ENCODE measurements at places on chromosomes 6 and 20.

- no peak for DNase-seq
Observed at GRCh38 chr20:40359131-40359912, 329.7 kb downstream of the MAFB start.

- no peak for DNase-seq
Observed at GRCh38 chr6:111555036-111555435, 50.6 kb downstream of the TRAF3IP2 start.

GRCh38 chr20:61516346-61517208, 264.5 kb downstream of the CDH4 start:
- DNase-seq = no peak

GRCh38 chr6:38172739-38173410, 353.3 kb downstream of the ZFAND3 start:
- DNase-seq = no peak

- DNase-seq = no peak
Observed at GRCh38 chr6:139016337-139017213, 12.0 kb upstream of the ABRACL start.

DNA sequence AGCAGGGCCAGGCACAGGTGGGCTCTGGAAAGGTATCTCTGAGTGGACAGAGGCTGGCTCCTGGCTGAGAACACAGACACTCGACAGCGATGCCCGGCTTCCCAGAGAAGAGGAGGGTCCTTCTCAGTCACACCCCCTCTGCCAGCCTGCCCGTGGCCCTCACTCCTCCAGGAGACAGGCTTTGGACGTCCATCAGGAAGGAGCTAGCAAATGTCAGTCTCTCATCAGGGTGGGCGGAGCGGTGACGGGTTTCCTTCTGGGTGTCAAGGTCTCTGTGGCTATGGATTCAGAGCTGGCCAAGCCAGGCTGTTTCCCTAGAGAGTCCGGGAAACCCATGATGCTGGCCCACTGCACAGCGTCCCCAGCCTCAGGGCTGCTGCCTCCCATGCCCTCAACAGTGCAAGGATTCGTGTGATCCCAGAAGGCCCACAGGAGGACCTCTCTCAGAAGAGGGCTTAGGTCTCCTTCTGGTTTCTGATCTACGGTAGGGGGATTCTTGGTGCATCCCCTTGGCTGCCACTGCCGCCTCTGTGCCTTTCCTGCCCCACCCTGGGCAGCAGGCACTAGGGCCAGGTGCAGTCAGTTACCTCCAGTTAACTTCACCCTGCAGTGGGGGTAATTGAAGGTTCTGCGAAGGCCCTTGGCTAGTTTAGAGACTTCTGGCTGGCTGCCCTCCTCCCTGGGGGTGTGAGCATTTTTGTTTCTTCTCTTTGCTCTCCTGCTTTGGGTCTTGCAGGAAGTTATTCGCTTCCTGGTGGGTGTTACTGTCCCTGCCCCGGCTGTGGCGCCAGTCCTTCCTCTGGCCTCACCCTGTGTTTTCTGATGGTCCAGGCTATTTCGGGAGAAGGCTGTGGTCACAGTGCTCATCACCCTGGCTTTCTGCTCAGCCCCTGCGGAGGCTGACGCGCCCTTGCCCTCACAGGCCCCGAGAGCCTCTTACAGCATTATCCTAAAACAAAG, 80.2 kb downstream of the CDH4 start:
- no peak for DNase-seq

GRCh38 chr6:7887278-7887991, 23.2 kb downstream of the TXNDC5 start:
- DNase-seq = no peak

GRCh38 chr20:18909254-18909653, 95.7 kb downstream of the SCP2D1 start:
- DNase-seq = no peak

DNA sequence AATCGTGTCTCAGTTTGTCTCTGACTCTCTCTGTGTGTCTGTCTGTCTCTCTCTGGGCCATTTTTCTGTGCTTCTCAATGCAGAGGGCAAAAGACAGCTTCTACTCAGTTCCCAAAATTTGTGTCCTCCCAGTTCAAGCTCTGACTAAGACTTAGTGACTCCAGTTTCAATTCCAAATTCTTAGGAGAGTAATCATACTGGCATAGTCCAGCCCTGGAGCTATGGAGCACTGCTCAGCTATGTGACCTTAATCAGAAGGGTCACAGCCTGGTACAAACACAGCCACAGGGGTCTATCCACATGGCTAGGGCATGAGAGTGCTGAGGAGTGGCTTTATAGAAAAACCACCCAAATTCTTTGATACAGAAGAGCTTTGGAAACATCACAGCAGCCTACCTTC, 91.9 kb downstream of the FOXF2 start:
- no peak for DNase-seq

DNA sequence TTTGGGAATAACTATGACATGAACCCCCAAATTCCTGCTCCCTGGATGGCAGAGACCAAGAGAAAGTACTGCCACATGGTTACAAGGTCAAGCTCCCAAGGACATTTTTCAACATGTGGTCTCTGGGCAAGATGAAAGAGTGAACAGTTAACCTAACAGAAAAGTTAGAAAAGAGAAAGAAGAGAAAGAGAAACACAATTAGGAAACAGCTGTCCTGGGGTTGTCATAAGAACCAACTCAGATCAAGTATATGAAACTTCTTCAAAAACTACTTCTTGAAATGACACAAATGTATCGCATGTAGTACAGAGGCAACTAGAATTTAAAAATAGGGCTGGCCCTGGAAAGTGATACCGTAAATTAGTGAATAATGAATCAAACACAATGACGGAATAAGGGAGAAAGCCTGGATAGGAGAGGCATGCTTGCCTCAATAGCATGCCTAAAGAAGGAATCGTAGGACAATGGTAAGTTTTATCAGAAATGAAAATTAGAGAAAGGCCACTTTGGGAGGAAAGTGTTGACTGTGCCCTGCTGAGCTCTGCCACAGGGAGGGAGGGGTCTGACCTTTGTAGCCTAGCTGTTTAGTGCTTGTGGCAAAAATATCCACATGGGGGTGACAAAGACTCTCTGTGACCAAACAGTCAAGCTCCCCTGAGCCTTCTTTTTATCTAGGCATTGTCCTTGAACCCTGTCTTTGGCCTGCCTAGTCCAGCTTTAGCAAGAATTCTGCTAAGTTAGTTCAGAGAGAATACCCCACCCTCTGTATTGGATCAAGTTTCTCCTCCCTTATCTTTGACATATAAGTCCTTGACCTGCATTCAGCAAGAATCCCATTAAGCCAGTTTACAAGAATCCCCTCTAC, 4.3 kb upstream of the DCBLD1 start:
- no peak for DNase-seq

DNA sequence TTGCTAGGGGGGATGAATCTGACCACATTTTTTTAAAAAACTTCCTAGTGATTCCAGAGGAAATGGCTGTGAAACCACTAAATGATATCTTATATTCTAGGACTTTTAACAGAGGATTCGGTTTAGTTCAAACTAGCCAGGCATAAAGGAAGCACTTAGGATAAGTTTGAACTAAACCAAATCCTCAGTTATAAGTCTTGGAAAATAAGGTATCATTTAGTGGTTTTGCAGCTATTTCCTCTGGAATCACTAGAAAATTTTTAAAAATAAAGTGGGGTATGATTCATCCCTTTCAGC, 327.9 kb upstream of the QKI start:
- DNase-seq = no peak

GRCh38 chr20:14199111-14199510, 138.3 kb downstream of the FLRT3 start:
- no peak for DNase-seq

- no peak for DNase-seq
Observed at GRCh38 chr6:100427452-100427851, 37.3 kb downstream of the SIM1 start.

GRCh38 chr6:57109880-57110279, 19.9 kb downstream of the ZNF451 start:
- no peak for DNase-seq

- no peak for DNase-seq
Observed at GRCh38 chr20:5973971-5974370, 23.5 kb downstream of the MCM8 start.

- no peak for DNase-seq
Observed at GRCh38 chr20:59772373-59772705, 161.1 kb downstream of the SYCP2 start.

GRCh38 chr6:149935668-149936067, 6.1 kb upstream of the ULBP2 start:
- no peak for DNase-seq

GRCh38 chr6:110287462-110288341, 70.4 kb downstream of the METTL24 start:
- DNase-seq = no peak

- no peak for DNase-seq
Observed at GRCh38 chr20:34131491-34131890, 19.4 kb upstream of the EIF2S2 start.

DNA sequence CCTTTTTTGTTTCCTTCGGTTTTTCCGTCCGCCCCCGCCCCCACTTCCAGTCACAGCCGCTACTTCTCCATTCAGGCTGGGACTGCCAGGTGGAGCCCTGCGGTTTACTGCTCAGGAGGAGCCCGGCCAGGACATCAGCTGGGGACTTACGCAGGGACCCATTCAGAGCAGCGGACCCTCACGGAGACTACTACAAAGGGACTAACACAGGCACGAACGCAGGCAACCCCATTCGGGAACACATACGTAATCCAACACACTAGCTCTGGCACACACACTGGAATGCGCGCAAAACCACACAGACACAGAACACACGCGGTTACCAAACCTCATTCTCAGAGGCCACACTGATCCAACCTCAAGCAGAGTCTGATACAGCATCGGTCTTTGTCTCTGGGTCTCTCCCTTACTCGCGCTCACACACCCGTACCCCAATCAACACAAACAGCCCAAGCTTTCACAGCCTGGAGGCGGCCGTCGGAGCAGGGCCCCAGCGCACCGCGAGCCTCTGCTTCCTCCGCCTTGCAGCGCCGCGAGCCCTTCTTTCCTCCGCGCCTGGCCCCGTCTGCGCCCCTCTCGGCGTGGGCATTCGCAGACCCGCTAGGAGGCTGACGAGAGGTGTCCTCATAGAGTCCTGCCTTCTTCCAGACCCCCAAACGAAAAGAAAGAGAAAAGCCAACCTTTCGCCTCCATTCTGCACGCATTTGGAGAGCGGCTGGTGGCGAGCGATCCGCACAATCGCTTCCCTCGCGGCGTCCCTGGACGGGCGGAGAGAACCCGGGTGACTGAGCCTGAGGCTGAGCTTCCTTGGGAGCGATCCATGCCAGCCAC, 1.1 kb upstream of the SLC32A1 start:
- no peak for DNase-seq

- DNase-seq = no peak
Observed at GRCh38 chr6:30162265-30163089, 869 bp upstream of the TRIM15 start.

- no peak for DNase-seq
Observed at GRCh38 chr20:46545077-46545826, 5.2 kb downstream of the OCSTAMP start.

DNA sequence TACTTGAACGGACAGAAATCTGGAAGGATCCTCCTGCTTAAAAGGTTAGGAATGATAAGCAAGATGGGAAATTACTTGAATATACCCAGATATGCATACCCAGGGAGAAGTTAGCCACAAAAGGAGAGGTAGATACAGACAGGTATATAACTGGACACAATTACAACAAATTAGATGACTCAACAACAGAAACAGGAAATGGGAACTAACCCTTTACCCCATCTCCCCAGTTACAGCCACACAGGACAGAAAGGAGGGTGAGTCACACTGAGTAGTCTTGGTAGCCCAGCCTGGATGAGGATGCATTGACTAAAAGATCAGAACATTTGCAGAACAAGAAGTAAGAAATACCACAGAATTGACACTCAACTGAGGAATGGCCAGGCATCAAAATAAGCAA, 61.2 kb downstream of the C6orf52 start:
- no peak for DNase-seq

DNA sequence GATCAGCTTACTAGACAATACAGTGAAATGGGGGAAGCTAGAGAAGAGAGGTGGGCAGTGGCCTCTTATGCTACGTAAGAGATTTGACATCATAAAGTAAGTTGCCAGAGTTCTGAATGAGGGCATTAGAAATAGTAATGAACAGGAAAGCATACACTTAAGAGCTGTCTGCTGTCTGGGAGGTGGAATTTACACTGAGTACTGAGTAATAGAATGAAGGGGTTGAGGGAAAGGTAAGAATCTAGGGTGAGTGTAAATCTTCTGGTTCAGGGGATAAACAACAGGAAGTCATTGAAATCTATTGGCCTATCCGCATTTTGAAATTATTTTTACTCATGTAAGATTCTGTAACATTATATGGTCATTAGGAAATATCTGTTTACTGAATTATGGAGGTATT, 35.8 kb downstream of the HLA-DMB start:
- DNase-seq = no peak

DNA sequence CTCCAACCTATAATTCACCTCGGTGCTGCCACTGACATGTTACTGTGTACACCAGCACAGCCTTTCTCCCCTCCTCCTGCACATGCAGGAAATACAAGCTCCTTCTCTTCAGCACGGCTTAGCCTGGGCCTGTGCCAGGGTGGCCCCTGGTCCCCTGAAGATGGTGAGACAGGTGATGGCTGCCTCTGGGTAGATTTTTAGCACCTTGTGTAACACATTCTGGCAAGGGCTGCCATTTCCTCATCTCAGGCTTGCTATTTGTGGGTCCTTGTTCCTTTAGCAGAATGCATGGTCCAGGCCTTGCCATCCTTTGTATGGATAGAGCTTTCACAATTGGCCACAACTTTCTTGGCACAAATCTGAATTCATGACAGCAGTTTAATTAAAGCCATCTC, 151.3 kb downstream of the CDC5L start:
- DNase-seq = no peak

DNA sequence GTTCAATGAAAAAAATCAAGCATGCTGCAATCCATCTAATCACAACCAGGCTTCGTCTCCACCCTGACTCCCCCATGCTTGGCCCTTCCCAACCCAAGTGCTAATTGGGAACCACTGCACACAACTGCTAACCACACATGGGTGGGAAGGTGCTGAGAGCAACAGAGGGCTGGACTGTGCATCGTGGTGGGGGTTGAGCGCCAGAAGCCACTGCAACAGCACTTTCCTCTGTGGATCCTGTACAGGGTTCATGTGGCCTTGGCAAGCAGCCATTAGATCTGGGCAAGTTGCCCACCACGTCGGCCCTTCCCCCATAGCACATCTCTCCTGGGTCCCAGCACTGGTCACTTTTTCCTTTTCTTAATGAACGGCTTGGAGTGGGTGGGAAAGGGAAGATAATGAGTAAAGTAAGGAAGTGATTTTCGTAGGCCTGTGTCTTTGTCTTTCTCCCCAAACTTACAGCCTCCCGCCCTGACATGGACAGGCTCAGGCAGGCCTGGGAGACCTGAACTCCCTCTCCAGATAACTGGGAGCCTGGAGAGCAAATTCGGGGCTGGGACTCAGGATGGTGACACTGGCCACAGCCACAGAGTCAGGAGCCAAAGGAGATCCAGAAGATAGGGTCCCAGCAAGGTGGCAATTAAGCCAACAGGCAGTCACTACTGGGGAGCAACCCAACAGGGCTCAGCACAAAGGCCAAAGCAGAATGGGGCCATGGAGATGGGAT, 34.4 kb upstream of the MRPS10 start:
- no peak for DNase-seq

- DNase-seq = no peak
Observed at GRCh38 chr6:32883789-32884188, 29.8 kb downstream of the PSMB9 start.

- DNase-seq = no peak
Observed at GRCh38 chr6:142746524-142746923, 198.5 kb downstream of the HIVEP2 start.

- no peak for DNase-seq
Observed at GRCh38 chr6:134634466-134634865, 315.4 kb downstream of the ALDH8A1 start.

Data from activated T-cell treated with anti-CD3 and anti-CD28 coated beads for 24 hours (primary cell).